Stimulated activated CD8-positive, alpha-beta memory T cell treated with anti-CD3 and anti-CD28 coated beads, Interleukin-12 subunit alpha, Interleukin-12 subunit beta, amount 100 ng/mL, for 1 hour (primary cell): ENCODE measurements at places on chromosomes 7 and 10.

DNA sequence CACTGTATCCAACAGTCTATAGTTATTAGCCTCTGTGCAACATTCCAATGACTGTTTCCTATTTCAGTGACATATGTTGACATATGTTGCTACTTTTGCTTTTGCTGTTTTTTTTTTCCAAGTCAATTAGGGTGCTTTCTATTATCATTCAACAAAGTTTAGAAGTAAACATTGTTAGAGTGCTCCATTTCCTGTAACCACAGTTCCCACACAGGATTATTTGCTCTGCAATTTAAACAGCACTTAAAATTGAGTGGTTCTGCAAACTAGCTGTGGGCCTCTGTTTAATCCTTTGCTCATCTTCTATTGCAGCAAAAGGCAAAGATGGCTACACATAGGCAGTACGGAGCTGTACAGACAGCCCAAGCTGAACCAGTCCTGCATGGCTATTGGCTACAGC, 46.5 kb upstream of the PTN start:
- DNase-seq = no peak

DNA sequence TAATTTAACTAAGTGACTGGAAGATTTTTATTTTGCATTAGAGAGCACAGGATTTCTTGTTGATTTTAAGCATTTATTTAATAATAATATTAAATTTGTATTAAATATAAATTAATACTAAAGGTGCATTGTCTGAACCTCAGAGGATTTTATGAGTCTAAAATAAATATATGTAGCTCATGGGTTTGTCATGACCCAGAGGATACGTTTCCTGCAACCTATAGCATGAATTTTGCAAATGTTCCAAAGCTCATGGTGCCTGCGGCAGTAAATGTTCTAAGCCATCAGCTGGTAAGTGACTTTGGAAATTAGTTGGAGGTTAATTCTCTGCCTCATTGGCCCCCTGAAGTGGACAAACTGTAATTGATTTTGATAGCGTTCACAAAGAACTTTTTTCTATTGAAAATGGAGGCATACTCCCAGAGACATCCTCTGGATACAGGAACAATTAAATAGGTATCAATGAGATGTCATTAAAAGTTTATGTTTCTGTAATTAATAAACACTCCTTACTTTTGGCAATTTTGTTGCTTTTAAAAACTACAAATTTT, 397.4 kb downstream of the ANKRD7 start:
- DNase-seq = no peak

DNA sequence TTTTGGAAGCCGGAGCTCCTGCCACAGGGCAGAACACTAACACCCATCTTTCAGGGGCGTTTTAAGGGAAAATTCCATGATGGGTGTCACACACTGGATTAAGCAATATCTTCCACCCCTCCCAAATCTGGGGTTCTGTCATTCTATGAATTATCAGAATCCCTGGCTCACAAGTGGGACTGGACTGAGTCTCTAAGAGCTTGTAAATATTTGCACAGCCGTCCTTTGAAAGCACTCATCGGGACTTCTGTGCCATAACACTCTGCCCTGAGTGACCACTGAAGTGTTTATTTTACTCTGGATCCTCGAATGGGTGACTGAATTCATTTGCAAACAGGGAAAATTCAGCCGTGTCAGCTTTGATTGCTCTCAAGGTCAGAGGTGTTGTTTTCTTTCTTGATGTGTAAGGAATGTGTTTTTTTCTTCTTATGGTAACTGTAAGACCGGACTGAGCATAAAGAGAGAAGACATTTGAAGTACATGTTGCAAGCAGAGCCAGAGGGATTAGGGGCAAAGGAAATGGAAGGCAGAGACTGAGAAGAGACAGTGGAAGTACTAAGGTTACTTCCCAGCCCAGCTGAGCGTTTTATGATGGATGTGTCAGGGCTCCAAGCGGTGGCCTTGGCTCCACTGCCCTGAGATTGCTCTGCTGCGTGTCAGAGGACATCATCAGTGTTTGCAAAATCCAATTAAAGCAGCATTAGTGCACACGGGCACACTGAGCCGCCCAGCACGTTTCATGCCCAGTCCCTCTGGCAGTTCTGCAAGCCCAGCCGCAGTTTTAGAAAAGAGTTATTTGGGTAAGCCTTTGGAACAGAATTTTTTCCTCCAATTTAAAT, 17.7 kb upstream of the GTPBP4 start:
- no peak for DNase-seq

DNA sequence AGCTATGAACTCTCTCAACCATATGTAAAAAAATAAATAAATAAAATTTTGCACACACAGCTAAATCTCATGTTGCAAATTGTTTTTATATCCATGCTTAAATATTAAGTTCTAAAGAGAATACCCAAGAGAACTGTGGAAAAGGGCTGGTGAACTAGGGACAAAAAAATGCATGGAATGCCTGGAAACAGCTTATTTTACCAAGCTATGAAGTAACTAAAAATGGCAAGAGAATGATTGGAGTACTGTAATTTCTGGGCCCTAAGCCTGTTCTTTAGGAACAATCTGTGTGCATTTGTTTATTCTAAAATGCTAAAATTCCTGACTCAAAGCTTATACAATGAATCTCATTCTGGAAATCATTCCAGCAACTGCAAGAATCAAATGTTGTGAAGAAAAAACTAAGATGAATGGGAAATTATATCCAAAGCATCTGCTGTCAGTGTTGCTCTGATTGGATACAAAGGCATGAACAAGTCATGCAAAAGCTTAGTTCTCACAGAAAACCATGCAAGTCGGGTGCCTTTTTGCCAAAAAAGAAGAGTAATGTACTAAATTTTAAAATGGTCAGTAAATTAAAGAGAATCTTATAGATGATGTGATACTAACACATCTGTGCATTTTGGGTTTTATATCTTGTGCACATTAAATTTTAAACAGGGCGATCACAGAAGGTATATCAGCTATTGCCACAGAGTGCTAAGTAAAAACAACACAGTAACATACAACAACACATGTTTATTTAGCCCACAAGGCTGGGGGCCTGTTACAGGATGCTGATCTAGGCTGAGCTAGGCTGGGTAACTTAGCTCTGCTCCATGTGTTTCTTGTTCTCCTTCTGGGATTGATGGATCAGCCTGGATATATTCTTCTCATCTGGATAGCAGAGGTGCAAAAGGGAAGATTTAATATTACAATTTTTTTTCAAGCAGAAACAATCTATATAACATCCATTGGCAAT, 453.5 kb upstream of the SEMA3A start:
- no peak for DNase-seq

DNA sequence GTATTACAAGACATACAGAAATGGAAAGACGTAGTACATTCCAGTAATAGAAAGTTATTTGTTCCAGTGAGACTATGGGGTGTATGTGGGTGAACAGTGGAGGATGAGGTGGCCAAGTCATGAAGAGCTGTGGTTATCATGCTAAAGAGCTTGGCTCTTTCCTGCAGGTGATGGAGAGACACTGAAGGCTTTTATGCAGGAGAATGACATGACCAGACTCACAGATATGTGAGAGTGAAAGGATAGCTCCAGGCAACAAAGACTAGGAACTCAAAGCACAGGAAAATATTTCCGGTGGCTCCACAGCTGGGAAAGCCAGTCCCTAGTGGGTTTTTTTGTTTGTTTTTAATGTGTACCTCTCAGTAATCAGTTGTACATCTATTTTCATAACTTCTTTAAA, 133.5 kb downstream of the TSPAN12 start:
- no peak for DNase-seq

GRCh38 chr7:27636326-27637006, 26.2 kb downstream of the HIBADH start:
- DNase-seq = no peak

DNA sequence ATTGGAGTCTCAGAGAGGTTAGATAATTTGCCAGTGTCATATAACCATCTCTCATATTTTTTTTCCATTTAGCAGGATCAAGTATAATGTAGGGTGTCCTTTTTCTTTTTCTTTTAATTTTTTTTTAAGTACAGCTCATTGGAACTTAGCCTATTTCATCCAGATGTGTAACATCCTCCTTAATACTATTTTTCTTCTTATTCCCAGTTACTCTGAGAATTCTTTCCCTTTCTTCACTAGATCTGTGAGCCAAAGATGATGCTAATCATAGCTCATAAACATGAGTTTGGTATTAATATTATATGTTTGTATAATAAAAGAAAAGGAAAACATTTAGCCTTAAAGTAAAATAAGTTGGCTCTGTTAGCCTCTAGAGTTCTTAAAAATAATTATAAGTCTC, 32.8 kb downstream of the PPP1R9A start:
- no peak for DNase-seq

DNA sequence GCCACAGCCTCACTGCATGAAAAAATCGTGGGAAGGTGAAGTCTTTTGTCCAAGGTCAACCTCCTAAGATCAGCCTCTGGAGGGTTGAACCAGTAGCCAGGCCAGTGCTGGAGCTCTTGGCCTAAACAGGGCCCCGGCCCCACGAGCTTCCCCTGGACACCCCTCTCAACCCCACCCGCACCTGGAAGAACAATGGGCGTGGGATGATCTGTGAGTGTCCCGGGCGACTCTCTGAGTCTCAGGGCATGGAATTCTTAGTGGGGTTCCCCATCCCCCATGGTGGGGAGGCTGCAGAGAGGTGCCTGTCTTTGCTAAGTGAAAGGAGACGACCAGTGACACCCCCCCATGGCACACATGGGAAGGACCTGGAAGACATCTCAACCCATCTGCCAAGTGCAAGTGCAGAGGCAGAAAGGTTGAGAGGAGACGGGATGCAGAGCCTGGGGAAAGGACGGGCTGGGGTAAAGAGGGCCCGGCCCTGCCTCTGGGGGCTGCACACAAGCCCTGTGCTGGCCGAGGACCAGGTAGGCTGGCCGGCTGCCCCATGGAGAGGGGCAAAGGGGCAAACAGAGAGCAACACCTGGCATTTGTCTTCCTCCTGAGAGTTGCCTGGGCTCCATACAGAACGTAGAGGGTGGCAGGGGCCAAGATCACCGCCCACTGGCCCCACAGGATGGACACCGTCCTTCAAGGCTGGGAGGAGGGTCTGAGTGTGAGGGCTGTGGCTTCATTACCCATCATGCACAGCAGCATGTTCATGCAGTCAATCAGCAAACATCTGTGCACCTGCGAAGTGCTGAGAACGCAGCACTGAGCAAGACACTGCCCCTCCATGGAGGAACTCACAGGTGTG, 163.0 kb upstream of the PPP2R2D start:
- DNase-seq = no peak

GRCh38 chr10:101889256-101890210, 45.9 kb upstream of the KCNIP2 start:
- peak; percentile 40 for DNase-seq

DNA sequence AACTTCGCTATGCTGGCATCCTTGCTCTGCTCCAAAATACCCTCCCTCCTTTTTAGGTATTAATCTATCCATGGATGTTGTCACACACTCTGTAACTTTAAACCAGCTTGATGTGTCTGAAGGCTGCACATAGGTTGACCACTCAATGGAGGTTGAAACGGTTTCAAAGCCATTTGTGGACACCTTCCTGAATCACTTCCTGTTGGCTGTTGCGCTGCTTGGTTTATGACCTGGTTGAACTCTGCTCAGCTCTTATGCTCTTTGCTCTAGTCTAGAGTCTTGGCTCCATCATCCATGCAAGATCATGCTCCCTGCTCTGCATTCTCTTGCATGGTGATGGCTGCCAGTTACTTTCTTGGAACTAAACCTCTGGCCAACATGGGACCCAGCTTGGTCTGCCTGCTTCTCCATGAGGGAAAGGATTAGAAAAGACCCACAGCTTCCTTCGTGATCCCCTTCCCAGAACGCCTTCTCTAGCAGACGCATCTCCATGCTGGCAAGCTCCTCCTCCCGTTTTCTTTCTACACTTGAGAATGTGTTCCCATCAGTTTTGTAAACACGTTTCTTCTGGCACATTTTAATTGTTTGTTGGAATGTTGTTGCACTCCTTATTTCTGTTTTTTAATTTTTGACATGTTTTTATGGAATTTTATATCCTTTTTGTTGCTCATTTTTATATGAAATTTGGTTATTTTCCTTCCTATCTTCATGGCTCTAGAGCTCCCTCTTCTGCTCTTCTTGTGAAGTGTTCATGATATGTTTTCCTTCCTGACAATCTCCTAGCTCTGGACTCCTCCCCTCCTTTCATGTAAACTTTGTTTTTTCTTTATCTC, 149.8 kb downstream of the XPNPEP1 start:
- DNase-seq = no peak

DNA sequence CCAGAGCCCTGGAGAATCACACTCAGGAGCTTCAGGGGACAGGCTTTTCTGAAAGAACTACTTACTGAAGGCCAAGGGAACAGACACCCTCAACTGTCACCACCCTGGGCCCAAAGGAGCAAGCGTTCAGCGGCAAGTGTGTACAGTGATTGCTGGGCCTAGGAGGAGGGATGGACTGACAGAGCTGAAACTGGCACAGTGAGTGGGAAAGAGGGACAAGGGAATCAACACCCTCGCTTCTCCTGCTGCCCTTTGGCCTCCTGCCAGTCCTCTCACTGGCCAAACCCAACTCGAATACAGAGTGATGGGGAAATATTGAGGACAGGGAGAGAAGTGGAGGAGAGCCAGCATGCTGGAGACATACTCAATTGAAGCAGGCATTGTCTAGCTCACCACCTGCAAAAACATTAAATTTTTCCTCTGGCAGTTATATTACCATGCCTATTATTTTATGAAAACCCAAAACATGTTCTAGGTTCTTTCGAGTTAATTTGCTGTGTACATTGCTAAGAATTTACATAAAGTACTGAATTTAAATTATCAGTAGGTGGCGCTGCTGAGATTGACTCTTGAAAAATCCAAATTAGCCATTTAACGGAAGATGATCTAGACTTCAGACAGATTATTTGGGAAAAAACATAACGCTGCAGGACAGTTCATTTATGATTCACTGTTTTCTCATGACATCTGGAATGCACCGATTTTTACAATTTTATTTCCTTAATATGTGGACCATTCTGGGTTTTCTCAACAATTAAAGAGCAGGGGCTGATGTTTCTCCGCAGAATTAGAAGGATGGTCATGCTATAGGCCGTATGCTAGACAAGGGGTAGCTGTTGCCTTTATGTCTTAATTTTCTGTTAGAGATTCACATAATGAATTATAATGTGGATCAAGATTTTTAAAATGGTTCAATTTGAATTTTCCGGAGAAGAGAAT, 14.7 kb upstream of the TMEM236 start:
- no peak for DNase-seq

DNA sequence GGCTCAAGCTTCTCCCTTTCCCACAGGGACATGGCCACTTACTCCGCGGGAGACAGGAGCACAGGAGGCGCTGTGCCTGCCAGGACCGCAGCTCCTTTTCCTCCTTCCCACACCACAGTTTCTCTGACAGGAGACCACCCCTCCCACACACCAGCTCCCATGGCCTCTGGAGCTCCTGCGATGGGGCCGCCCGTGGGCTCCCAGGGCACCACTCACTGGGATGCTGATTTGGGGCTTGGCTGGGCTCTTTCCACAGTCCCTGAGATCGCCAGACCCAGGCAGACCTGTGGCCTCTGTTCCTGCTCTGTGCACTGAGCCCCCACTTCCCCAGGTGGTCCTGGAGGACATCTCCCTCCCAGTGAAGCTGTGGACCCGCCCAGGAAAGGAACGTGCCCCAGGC, 226.9 kb upstream of the SHH start:
- DNase-seq = no peak
